ENCODE measurements at places on chromosomes 12 and 14. TPM values are rescaled to one million over a fixed set of nuclear protein-coding genes. Genes with fewer than 3 reads are reported as not detected.

HCAR3 gene
- not detected for total RNA-seq

BHLHE41 gene
- 6.1 TPM for total RNA-seq

SPX gene
- 1.2 TPM for total RNA-seq

MFAP5 gene
- 37.3 TPM for total RNA-seq

BCL2L14 gene
- not detected for total RNA-seq

TESPA1 gene
- not detected for total RNA-seq
